GM03348 (cell line): ENCODE measurements at places on chromosomes 16 and 17.
A peak's percentile ranks its signal among the peaks of the same experiment; 100 is the strongest.

GRCh38 chr16:25065899-25066298 is 45.6 kb upstream of the LCMT1 start:
- no peak for DNase-seq

- DNase-seq: no peak
Measured at GRCh38 chr17:50871898-50872297, 5.7 kb upstream of the TOB1 start.

GRCh38 chr16:72187551-72187950 is 15.6 kb upstream of the PMFBP1 start:
- no peak for DNase-seq

DNA sequence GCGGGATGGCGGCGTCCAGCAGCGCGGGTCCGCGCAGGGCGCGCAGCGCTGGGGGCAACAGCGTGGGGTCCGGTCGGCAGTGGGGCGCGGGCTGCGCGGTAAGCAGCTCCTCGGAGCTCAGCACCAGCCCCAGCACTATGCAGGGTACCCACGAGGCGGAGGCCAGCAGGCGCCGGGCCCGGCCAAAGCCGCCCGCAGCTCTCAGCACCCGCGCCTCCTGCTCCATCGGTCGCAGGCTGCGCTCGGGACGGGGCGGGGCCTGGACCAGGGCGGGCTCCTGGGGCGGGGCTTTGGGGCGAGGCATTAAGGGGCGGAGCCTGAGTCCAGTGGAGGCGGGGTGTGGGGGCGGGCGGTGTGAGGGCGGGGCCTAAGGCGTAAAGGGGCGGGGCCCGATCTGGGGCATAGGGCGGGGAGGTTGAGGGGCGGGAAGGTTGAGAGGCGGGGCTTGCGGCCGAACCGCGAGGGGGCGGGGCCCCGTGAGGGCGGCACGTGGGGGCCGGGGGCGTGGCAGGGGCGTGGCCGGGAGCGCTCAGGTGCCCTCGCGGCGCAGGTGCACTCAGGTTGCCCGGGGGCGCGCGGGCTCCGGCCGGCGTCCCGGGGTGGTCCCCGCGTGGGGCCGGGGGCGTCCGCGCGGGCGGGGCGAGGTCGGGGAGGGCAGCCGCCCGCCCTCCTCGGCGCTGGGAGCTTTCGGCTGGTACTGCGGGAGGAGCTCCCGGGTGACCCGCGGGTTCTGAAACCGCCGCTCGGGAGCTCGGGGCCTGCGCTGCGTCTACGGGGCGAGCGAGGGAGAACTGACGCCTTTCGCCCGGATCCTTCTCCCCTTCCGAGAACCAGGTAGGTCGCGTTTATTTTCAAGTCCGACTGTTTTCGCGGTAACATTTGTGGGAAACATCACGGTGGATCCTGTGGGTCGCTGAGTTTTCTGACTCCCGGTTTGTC is 1.4 kb upstream of the SLC22A31 start:
- DNase-seq: peak; percentile 84

- no peak for DNase-seq
Measured at GRCh38 chr17:58207451-58207850, 11.6 kb downstream of the MKS1 start.

GRCh38 chr17:35889818-35890773 is 9.9 kb upstream of the CCL5 start:
- peak; percentile 41 for DNase-seq

- no peak for DNase-seq
Measured at GRCh38 chr17:35423761-35424160, 8.5 kb downstream of the SLFN12 start.

- no peak for DNase-seq
Measured at GRCh38 chr16:66862023-66862520, 17.9 kb downstream of the CA7 start.
